ENCODE measurements at places on chromosomes 1 and 21.
A peak's percentile ranks its signal among the peaks of the same experiment; 100 is the strongest.

DNA sequence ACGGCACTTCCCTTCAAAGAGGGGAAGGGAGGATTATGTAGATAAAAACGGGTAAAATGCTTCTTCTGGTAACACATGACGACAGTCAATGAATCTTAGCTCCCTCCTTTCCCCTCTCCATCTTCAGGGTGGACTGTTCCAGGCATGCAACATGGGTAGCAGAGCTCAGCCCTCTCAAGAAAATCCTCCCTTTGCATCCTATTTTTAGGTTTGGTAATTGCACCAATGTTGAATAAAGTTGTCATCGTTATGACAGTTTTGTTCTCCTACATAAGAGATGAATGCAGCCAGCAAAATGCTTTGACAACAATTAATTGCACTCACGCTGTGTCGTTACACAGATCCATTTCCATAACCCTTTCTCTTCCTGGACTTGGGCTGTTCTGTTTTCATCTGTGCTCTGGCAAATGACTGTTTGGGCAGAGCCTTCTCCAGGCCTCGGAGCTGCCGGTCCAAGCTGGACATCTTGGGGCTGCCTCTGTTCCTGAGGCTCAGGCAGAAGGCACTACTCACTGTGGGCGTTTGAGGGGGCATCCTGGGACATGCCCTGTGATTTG lies 127.6 kb downstream of the CNIH3 start:
- no peak for DNase-seq

GRCh38 chr1:72137656-72138055 lies 144.7 kb downstream of the NEGR1 start:
- no peak for DNase-seq

- no peak for DNase-seq
Observed at GRCh38 chr1:179015396-179015795, 10.3 kb upstream of the FAM20B start.

DNA sequence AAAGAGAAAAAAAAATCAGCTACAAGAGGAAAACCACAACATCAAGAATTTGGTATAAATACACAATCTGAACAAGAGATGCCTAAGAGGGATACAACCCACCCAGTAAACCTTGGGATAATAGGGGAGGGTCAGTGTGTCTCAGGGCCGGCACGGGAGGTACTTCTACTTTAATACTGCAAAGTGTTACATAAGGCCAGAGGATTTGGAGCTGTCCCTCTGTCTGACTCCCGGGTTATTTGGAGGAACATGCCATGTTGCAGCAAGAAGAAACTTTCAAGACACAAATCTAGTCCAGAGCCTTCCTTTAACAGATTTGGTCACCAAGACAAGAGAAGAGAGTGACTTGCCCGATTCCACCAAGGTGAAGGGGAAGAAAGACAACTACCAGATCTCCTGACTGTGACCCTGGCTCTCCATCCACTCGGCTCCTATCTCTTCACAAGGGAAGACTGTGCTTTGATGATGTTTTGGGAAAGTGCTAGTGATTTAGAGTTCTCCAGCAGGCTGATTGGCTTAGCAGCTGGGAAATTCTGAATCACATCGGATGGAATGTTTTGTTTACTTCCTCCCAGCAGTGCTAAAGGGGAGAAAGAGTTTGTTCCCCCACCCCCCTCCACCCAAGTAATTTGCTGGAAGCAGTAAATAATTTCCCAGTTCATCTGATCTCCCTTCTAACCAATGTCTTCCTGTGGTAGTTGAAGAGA lies 29.3 kb downstream of the SGIP1 start:
- DNase-seq, result no peak

DNA sequence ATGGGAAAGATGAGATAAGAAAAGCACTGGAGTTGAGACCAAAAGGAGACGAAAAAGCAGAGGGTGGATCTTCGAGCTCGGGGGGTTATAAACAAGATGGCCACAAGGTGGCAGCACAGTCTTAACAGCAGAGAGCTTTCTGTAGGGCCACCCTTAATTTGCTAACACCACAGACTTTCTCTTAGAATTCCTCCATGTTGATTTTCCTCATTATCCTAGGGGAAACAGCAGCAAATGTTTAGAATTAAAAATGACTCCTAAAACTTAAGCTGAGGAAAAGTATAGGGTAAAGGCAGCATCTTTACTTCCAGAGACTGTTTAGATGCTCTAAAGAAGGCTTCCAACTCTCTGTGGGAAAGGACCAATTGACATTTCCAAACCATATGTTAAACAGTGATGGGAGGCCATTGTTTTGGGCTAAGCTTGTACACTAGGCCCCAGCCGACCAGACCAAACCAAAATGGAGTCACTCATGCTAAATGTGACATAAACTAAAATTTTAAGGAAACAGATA lies 2.5 kb upstream of the APOBEC4 start:
- DNase-seq, result peak; percentile 71

DNA sequence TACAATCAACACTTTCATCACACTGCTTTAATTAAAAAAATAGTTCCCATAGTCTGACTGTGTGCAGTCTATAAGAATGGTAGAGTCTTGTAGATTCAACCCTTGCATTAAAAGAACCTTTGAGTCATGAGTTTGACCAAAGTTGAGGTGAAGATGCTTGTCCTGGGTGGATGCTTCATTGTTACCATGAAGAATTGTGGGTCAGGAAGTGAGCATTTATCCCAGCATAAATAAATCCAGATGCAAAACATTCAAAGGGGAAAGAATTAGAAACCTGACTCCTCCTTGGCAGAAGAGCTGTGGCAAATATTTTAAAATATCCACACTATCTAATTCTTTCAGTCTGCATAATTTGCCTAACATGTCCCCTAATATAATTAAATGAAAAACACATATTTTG lies 72.9 kb upstream of the SPAG17 start:
- no peak for DNase-seq

- no peak for DNase-seq
Observed at GRCh38 chr1:85315789-85316188, 39.4 kb upstream of the BCL10 start.

DNA sequence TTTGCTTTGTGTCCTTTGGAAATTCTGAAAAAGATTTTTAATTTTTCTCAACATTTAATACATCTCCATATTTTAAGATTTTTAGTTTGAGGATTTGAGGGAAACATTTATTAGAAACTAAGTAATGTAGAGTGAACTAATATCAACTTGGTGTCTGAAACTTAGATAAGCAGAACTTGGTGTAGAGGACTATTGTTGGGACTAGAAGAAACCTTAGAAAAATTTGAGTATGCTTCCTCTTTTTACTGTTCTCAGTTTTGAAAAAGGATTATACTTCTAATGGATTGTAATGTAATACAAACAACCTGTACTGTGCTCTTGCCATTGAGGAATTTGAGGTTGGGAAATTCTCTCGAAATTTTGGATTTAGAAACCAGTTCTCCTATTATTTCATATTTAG lies 2.4 kb downstream of the FNBP1L start:
- no peak for DNase-seq

GRCh38 chr1:47915677-47916353 lies 81.4 kb downstream of the TRABD2B start:
- peak; percentile 46 for DNase-seq

- no peak for DNase-seq
Observed at GRCh38 chr1:84698151-84699110, 8.2 kb upstream of the SSX2IP start.

DNA sequence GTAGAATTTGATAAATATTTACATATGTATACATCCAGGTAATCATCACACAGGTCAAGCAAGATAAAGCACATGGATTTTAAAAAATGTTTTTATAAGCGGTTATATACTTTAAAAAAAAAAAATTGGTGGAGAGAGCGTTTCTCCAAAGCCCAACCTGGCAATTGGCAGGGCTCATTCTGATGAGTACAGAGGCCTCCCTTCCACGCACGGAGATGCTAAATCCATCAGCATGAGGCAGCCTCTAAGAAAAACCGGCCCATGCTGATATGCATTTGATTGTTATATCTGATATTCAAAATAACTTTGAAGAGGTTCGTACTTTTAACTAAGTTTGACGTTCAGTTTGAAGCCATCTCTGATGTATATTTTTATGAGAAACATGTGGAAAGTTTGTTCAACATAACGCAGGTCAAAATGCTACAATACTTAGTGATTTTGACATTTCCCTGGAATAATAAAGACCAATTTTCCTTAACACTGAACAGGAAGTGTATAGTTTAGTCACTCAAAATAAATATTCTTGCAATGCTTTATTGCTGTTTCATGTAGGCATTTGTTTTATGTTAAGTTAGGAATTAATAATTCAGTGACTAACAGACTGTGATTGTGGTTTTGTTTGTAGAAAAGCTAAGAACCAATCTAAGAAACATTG lies 151.7 kb downstream of the NR5A2 start:
- DNase-seq, result no peak

DNA sequence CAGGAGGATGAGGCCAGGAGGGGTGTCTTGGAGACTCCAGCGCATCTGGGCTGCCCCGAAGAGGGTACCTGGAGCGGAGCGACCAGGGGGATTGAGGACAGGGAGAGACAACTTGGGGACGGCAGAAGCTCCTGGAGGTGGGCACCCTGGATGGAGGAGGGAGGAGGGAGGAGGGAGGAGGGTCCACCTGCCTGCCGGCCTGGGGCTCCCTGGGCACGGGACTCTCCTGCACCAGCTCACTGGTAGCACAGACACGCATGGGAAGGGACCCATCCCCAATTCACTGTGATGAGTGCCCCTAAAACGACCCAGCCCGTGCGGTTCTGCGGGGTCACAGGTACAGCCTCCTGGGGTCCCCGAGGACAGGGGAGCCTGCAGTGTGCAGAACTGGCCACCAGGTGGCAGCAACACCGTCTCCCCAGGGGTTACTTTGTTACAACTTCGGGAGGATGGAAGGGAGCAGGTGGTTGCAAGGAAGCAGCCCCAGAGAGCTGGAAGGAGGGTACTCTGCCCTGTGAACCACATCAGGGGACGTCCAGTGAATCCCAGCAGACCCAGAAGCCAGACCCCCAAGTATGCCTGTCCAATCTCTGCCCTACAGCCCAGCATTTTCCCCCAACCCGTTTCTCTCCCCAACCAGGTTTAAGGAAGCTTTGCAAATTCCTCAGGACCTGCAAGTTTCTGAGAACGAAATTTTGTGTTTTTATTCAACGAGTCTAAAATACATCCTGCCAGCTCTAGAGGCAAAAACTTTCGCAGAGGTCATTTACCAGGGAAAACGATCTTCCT lies 482.4 kb downstream of the NPHP4 start:
- DNase-seq, result peak; percentile 1

DNA sequence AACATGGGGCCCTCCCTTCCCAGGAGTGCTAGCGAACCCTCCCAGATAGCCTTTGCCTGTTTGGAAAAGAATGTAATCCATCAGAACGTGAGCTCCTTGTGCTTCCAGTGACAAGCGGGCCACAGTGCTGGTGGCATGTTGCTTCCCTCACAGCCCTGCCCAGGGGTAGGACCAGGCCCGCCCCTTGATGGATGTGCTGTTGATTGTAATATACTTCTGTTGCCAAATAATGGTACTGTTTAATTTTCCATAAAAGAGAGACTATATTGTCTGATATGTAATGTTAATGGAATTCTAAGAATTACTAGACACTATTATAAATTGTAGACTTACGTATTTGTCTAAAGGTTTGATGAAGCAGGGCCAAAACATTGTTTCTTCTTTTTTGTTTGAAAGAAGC lies 16.4 kb downstream of the ATP5PO start:
- no peak for DNase-seq

DNA sequence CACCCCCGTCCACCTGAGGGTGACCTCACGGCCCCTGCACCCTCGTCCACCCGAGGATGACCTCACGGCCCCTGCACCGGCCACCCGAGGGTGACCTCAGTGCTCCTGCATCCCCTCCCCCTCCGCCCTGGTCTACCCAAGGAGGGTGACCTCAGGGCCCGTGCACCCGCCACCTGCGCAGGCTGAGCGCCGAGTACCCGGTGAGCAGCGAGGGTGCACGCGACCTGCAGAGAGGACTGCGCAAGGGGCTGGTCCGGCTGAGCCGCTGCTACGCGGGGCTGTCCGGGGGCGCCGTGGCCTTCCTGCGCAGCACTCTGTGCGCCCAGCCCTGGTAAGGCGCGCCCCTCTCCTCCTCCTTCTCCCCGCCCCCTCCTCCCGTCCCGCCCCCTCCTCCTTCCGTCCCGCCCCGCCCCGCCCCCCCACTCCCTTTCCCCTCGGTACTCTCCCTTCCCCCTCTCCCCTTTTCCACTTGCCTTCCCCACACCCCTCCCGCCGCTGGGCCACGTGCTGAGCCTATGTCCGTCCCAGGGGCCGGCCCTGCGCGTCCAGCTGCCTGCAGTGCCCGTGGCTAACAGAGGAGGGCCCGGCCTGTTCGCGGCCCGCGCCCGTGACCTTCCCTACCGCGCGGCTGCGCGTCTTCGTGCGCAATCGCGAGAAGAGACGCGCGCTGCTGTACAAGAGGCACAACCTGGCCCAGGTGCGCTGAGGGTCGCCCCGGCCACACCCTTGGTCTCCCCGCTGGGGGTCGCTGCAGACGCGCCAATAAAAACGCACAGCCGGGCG lies 28.4 kb downstream of the TRIM11 start:
- DNase-seq, result peak; percentile 72

DNA sequence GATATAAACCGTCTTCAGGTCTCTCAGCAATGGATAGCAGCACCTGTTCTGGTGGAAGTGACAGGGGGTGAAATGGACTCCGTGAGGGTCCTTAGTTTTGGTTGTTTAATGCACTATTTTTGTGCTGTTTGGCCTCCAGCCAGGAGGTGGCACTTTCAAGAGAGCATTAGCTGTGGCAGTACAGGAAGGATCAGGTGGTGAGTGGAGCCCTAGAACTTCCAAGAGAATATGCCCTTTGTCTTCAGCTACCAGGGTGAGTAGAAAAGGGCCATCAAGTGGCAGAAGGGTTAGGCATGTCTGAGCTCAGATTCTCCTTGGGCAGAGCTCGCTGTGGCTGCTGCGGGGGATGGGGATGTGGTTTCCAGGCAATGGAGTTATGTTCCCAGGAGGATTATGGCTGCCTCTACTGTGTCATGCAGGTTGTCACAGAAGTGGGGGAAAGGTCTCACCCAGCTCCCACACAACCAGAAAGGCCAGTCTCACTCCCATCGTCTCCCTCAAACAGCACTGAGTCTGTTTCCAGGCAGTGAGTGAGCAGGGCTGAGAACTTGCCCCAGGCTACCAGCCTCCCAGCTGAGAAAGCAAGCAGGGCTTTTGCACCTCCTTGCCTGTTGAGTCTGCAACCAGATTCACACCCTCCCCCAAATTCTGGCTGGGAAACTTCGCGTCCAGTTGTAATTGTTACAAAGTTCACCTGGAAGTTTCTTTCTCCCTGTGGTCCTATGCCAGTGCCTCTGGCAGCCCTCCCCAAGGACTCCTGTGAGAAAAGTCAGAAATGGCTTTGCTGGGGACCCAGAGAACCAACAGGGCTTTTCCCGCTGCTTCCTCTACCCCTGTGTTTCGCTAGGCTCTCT lies 39.1 kb upstream of the TTLL7 start:
- DNase-seq, result no peak

DNA sequence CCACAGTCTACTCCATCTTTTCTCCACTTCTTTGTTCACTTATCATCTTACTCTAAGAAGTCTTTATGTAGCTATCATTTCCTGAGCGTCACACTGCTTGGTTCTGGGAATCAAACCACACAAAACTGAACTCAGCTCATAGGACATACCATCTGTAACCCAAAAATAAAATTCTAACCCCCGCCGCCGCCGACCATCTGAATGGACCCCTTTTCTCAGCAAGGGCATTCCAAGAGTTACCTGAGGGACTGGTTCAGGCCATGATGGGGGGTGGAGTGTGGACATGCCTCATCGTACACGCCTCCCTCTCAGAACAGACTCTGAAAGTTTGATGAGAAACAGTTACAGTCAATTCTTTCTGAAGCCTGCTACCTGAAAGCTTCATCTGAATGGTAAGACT lies 12.6 kb upstream of the CHI3L2 start:
- DNase-seq, result no peak

GRCh38 chr1:186717286-186717685 lies 37.1 kb upstream of the PTGS2 start:
- DNase-seq, result no peak

GRCh38 chr1:95230768-95231191 lies 3.2 kb upstream of the RWDD3 start:
- no peak for DNase-seq

- no peak for DNase-seq
Observed at GRCh38 chr21:39658066-39658465, 45.3 kb downstream of the B3GALT5 start.
